HEK293T (cell line): ENCODE measurements at places on chromosomes 16 and 17.

DNA sequence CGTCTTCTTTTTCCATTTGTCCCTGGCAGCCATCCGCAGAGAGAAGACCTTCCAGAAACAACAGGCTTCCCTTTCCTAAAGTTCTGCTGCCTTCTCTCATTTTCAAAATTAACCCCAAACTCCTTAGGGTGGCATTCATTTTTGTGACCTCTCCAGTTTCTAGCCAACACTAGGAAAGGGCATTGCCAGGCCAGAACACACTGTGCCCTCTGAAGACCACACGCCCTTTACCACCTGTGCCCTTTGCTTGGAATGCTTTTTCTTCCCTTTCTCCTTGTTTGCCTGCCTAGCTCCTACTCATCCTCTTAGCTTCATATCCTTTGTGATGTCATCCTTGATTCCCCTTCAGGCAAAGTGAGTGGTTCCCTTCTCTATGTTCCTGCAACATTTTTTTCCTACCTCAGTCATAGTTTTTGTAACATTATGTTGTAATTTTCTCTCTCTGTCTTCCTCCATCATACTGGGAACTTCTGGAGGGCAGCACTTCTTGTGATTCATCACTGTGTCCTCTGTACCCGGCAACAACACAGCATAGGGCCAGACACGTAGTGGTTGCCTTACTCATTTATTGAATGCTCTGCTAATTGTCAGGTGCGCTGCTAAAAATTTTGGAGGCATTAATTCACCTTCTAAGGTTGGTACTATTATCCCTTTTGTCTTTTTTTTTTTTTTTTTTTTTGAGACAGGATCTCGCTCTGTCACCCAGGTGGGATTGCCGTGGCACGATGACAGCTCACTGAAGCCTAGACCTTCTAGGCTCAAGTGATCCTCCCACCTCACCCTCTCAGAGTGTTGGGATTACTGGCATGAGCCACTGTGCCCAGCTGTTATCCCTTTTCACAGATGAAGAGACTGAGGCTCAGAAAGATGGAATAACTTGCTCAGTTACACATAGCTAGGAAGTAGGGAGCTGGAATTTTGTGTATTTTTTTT lies 1.0 kb downstream of the KAT8 start:
- DNase-seq = no peak

DNA sequence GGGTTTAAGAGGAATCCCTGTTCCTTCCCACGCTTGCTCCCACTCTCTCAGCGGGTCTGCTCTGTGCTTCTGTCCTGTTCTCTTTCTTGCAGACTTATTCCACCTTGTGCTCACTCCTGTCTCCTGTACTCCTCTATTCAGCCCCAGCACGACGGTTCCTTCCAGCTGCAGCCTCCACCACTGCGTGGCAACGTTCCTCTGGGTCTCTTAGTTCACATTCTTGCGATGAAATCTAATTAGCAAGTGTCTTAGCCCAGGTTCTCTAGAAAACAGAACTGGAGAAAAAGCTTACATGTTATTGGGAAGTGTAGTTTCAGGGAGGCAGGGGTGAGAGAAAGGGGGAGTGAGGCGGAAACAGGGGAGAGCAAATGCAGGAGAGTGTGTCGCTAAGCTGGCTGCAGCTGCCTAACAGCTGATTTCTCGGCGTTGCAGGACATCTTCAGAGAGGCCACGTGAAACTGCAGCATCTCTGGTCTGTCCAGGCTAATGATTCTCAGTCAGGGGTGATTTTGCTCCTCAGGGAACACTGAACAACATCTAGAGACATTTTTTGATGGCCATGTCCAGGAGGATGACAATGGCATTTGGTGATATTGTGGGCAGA lies 213.2 kb upstream of the NLRP1 start:
- DNase-seq = no peak

DNA sequence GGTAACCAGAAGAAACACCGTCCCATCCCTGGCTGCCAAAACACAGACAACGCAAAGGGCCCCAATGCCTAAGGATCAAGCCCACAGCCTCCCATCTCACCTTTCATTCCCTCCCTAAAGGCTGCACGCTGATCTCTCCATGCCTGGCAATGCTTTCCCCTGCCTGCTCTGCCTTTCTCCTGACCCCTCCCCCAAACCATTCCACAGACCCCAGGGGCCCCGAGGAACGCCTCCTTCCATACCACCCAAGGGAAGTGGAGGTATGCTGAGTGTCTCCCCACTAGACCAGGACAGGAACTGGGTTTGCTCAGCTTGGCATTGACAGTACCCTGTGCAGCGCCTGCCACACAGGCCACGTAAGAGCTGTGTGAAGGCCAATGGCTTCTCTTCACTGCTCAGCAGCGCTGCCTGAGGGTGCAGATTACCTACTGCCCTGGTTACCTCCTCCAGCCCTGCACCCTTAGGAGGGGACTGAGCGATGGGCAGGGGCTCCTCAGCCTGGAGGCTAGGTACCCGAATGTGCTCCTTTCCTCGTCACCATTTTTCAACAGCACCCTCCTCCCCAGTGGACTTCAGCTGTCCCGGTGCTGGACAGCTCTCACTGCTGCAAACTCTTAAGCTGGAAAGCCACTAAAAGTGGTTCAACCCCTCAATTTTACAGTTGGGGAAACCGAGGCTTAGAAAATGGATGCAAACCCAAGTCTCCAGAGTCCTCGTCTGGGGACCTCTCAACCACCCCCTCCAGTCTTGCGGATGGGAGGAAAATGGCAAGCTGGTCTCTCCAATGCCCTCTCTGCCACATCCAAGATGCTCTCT lies 45.0 kb downstream of the SRCIN1 start:
- DNase-seq = no peak

GRCh38 chr16:29996766-29997250 lies 767 bp downstream of the INO80E start:
- DNase-seq = no peak

- no peak for DNase-seq
Measured at GRCh38 chr16:14140923-14141322, 69.8 kb downstream of the MRTFB start.

DNA sequence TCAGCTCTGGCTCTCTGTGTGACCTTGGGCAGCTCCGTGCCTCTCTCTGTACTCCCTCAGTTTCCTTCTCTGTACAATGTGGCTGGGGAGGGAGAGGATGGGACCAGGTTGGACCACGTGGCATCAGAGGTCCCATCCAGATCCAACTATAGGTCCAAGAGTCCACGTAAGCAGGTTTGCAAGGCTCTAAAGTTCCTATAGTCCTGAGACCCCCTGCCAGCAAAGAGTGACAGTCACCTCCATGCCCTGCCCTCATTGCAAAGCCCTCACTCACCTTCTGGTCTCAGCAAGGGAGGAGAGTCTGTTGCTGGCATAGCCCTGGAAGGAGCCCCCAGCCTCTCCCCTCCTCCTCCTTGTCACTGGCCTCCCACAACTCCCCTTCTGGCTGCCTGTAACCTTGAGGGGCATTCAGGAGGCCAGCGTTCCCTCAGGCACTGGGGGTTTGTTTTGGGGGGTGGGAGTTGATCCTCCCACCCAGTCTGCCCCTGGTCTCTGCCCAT lies 6.1 kb upstream of the DRC7 start:
- DNase-seq = no peak

GRCh38 chr17:5950878-5951277 lies 119.3 kb upstream of the WSCD1 start:
- DNase-seq = no peak

- no peak for DNase-seq
Measured at GRCh38 chr17:38912221-38912813, 13.1 kb upstream of the LASP1NB start.

GRCh38 chr16:22346483-22346882 lies 27.9 kb downstream of the CDR2 start:
- no peak for DNase-seq

GRCh38 chr17:55190748-55191147 lies 74.0 kb upstream of the HLF start:
- no peak for DNase-seq

- DNase-seq = peak; percentile 12
Measured at GRCh38 chr17:65243838-65244625, 106.9 kb downstream of the RGS9 start.

DNA sequence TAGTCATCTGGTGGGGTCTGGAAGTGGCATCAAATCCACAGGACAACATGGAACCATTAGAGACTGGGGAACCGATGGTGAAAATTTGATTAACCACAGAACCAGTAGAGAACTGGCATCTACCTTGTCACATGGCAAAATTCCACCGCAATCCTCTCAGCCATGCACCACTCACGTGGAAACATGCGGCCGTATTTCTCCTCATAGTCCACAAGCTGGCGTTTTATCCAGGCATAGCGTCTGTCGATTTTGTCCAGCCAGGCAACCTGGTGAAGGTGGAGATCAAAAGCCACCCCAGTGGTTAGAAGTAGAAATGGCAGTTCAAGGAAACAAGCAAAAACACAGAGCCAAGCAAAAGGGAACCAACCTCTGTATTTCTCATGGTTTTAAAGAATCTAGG lies 87.6 kb downstream of the VPS53 start:
- no peak for DNase-seq

GRCh38 chr17:44587339-44587738 lies 30.1 kb downstream of the FZD2 start:
- DNase-seq = peak; percentile 37

DNA sequence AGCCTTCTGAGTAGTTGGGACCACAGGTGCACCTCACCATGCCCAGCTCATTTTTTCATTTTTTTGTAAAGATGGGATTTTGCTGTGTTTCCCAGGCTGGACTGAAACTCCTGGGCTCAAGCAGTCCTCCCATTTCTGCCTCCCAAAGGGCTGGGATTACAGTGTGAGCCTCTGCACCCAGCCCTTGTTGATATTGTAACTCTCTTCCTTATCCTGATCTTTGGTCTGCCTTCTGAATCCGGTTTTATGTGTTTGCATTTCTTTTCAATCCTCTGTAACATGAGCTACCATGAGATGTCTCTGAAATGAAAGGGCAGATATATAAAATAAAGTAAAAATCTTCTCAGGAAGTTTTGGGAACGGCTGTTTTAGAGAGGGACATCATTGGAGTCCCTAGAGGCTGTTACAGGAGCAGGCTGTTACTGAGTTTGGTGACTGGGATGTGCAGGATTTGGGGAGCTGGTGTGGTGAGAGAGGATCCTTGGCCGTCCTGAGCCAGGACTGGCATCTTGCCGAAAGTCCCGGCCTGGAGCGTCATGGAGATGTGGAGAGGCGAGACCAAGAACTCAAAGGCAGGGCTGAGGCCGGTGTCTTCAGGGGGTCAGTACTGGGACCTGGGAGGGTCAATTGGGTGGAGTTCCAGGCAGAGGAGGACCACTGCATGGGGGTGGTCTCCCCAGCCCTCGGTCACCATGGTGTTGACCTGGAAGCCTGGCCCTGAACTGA lies 39.4 kb downstream of the ATP2C2 start:
- DNase-seq = no peak

DNA sequence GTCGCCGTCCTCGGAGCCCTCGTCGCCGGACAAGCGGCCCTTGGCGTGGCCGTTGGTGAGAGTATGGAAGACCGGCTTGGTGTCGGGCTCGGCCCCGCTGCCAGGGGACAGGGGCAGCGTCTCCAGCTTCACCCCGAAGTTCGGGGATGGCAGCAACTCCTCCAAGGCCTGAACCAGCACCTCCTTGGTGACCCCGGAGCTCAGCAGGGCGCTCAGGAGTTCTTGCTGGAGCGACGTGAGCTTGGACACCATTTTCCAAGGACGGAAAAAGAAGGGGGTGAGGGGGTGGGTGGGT lies 279 bp downstream of the HNF1B start:
- DNase-seq = no peak

DNA sequence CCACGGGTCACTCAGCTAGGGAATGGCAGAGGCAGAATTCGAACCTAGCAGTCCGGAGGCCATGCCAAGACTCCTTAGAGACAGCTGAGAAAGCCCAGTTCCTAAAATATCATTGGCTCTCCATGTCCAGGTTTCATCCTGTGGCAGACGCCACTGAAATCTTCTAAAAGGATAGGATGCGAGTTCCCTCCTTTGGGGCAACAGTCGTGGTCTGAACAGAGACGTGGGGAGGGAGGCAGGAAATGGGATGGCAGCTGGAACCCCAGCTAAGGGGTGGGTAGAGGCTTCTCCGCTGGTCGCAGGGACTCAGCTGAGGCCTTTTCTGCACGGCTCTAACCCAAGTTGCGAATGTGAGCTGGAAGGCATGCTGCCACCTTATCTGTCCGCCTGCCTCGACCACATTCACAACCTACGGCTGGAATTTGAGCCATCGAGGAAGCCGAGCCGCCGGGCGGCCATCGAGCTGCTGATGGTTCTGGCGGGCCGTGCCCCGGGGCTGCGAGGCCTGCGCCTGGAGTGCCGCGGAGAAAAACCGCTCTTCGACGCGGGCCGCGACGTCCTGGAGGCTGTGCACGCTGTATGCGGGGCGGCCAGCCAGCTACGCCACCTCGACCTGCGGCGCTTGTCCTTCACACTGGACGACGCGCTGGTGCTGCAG lies 1.9 kb upstream of the HSF4 start:
- DNase-seq = no peak

DNA sequence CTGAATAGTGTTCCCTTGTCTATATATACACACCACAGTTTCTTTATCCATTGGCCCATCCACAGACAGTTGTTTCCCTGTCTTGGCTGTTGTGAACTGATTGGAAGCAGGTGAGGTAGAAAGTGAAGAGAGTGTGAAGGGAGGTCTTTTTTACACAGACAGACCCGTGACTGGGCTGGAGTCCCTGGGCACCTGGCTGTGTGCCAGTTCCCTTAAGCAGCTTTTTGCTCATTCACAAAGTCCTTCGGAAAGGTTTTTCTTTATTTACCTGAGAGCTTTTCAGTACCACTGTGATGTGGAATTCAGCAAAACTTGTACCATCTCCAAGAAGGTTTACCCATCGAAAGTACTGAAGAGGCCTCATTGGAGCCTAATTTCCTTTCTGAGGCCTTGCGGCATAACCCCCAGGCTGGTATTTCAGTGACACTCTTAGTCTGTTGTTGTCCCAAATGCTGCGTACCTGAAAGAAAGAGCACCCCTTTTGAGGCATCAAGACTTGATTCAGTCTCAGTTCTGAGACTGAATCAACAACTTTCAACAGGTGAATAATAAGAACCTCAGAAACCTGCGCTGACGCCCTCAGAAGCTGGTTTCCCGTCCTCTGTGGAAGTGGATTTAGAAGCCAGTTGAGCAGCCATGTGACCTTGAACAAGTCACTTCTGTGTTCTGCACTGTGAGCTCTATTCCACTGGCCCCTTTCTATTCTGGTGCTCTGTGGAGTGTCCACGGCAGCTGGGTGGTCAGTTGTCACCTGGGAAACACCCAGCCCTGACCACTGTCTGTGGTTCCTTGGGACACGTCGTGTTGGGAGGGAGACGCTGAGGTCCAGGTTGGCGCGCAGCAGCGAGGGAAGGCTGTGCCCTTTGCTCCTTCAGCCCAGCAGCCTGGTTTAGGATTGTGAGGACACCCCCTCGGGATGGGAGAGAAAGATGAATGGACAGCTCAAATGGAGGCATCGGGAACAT lies 53.9 kb upstream of the CRISPLD2 start:
- no peak for DNase-seq
